ENCODE measurements at places on chromosomes 13 and 19.

- DNase-seq: no peak
Measured at GRCh38 chr19:47550129-47550528, 22.8 kb downstream of the ZNF541 start.

DNA sequence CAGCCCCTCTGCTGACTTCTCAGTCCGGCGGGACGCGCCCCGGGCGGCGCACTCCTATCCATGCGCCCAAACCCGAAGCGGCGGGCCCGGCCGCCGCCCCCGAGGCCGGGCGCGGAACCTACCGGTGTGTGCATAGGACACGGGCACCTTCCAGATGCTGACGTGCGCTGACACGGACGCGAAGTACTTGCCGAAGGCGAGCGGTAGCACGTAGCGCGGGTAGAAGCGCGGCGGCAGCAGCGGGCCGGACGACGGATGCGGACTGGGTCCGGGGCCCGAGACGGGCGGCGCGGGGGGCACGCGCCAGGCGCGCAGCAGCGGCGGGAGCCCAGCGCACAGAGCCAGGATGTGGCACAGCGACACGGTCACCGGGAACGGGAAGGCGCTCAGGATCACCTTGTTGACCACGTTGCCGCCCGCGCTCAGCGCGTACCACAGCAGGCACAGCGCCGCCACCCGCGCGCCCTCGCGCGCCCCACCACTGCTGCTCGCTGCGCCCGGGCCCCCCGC, 338 bp downstream of the SLC35E1 start:
- DNase-seq: no peak

GRCh38 chr13:96661612-96662011, 332.7 kb downstream of the OXGR1 start:
- DNase-seq: no peak

DNA sequence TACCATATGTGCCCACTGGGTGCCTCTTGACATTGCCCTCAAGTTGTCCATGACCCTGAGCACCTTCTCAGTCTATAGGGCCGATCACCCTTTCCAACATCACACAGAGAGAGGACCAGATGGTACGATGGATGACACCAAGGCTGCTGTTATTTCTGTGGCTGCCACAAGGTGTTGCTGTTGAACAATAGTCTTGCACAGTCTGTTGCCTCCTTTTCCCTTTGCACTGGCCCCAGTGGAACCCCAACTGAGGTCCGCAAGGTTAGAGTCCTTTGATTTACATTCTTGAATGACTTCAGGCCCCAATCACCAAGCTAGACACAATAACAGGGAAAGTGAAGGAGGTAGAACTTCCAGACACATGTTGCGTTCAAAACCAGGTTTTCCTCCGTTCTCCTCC, 52.0 kb downstream of the TINCR start:
- DNase-seq: no peak

GRCh38 chr19:42442833-42443232, at the start of gene CXCL17:
Gene CXCL17, minus strand, starts transcription at chr19:42442946. Its CDS starts 114 bp downstream, at chr19:42442832.
- DNase-seq: no peak

DNA sequence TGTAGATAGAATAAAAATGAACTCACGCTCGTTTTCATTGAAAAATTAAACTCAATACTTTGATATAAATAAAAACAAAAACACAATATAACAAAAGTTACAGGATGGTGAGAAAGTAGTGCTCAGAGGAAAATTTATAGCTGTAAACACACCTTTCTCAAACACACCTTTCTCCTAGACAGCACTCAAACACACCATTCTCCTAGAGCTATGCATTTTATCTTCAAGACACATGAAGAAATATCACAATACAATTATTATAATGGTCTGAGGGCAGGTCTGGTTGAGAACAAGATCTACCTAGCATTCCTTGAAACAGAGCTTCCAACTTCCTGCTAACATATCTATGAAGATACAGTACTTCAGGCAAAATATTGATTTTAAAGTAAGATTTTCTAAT, 183.4 kb upstream of the NBEA start:
- DNase-seq: no peak

GRCh38 chr13:28110414-28110813, 10.0 kb upstream of the FLT3 start:
- no peak for DNase-seq

DNA sequence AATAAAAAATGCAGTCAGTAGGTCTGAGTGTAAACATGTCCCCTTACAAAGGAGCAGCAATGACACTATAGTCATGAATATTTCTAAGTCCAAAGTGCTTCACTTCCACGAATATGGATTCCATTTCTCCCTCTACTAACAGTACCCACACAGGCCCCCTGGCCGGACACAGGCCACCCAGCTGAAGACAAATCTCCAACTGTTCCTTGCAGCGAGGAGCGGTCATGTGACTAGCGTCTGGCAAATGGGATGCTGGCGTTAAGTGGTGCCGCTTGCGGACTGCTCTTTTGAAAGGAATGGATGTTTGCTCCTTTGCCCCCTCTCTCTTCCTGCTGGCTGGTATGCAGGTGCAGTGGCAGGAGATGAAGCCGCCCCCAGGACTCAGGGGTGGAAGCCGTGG, 16.2 kb downstream of the PPP1R12C start:
- no peak for DNase-seq

DNA sequence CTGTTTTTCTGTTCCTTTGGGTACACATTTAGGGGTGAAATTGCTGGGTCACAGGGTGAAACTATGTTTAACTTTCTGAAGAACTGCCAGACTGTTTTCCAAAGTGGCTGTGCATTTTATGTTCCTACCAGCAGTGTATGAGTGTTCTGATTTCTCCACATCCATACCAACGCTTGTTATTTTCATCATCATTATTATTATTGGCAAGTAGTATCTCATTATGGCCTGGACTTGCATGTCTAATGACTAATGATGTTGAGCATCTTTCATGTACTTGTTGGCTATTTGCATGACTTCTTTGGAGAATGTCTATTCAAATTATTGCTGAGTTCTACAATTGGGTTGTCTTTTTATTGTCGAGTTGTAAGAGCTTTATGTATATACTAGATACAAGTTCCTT, 321.8 kb upstream of the HTR2A start:
- DNase-seq: no peak

GRCh38 chr13:30607908-30608307, 9.8 kb upstream of the USPL1 start:
- DNase-seq: no peak

GRCh38 chr13:75400775-75401174, 81.2 kb downstream of the TBC1D4 start:
- no peak for DNase-seq

GRCh38 chr13:28658539-28658795, 463 bp upstream of the POMP start:
- DNase-seq: no peak

DNA sequence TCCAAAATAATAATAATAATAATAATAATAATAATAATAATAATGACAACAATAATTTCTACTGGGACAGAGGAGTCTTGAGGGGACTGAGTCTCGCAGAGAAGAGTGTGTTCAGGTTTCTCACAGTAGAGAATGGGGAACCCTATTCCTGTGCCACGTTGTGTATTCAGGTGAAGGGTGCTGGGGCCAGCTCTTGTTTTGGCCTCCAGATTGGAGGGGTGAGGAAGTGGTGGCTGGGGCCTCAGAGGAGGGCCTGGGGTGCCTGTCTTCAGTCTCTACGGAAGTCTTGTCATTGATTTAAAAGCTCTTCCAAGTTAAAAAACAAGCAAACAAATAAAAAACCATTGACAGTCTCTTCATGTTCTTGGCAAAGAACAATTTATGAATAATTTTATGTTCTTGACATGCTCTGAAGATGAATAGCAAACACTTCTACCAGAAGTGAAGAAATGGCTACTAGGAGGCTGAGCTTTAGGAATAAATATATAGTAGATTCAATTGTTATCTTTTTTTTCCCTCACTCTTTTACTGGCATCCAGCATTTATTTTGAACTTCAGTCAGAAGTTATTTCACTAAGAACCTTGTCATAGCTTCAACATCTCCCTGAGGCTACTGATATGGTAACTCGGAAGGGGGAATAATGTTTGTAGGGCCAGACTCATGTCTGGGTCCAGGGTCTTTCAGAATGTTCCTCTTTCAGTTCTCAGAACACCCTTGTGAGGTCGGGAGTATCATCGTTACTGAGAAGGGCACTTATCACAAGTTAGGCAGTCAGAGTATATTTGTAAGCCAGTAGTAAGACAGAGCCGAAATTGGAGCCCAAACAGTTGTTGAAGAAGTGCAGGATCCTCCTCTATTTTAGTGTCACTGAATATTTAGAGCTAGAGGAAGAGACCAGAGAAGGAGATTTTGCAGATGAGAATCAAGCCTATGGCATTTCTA, 13.1 kb downstream of the LRCH1 start:
- no peak for DNase-seq

- no peak for DNase-seq
Measured at GRCh38 chr19:41299046-41299754, 10.8 kb upstream of the CCDC97 start.

DNA sequence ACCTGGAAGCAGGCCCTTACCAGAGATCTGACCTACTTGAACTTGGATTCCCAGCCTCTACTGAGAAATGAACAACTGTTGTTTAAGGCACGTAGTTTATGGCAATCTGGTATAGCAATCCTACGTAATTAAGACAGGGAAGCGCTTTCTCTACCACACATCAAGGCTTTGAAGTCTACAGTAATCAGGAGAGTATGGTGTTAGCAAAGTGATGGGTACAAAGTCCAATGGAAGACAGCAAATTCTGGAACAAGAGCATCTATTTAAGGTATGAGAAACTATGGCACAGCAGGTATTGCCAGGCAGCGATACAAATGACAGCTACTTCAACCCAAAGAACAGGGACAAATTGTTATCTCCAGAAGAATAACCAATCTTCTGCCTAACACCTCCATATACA, 3.1 kb downstream of the ZNF563 start:
- DNase-seq: no peak

DNA sequence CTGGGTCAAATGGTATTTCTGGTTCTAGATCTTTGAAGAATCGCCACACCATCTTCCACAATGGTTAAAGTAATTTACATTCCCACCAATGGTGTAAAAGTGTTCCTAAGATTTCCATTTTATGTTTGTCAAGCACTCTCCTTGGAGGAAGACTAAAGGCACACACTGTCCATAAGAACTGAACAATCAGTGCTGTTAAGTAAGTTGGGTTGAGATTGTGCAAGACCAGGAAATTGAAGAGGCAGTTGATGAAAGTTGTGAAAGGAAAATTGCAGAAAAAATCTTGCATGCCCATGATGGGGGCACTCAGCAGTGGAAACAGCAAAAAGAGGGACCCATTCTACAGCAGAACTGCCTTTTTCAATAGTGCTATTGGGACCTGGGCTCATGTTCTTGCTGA, 323.6 kb downstream of the DLEU7 start:
- no peak for DNase-seq

DNA sequence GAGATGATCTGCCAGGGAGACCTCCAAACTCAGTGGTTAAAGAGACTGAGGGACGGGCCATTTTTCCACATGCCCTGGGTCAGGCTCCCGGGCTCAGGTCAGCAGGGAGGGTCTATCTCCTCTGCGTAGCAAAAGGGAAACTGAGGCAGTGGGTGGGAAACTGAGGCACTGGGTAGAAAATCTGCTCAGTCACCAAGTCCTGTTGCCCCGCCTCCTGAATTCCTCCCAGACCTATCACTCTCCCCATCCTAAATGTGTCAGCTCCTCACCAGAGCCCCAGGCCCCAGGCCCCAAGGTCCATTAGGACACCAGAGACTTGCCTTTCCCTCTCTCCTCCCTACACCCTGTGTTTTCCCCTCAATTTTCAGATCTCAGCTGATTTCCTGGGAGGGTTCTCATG, 2.4 kb downstream of the CD320 start:
- DNase-seq: no peak

- no peak for DNase-seq
Measured at GRCh38 chr13:66266761-66267160, 963.4 kb downstream of the PCDH9 start.

- DNase-seq: no peak
Measured at GRCh38 chr13:46640843-46641242, 87.9 kb downstream of the LRCH1 start.

DNA sequence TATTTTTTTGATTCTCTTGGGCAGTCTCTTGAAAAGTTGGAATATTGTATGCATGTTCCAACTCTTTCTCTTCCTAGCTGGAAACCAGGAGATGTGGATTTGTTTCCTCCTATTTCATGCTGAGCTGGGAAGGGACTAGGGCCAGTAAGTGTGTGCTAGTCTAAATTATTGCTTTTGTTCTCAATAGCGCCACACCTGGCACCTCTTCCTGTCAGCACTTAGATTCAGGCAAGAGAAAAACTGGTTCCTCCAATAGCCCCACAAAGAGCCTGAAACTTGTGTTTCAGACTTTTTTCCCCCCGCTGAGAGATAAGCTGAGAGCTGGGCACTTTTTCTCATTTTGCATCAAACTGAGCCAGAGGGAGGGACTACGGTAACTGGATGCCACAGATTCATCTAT, 353.4 kb downstream of the OLFM4 start:
- no peak for DNase-seq

DNA sequence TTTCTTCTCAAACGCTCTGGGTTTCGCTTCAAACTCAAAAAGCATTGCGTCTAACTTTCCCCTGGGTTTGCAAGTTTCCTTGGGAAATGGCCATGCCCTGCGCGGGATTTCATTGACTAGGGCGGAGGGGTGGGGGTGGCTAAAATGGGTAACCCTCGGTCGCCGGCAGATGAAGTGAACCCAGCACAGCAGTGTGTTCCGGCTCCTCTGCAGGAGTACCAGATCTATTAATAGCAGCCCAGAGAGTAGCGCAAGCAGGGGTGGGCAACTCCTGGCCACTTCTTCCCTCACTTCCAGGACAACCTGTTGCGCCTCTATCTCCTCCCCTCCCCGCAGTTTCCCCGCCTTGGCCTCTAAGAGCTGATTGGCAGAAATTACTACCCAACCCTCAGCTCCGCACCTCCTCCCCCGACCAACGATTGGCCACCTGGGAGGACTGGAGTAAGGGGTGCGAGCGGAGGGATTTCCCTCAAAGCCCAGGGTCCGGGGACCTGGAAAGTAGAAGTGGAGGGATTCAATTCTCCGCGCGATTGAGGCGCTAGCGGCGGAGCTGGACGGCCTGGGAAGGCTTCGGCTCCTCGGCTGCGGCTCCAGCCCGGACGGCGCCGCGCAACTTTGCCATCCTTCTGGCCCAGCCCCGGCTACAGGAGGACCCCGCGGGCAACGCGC, at the start of gene FREM2:
Gene FREM2 (plus strand): TSS at position 501 of the 669 bp plus-strand sequence. CDS start 268 bp downstream, outside the sequence.
- no peak for DNase-seq

DNA sequence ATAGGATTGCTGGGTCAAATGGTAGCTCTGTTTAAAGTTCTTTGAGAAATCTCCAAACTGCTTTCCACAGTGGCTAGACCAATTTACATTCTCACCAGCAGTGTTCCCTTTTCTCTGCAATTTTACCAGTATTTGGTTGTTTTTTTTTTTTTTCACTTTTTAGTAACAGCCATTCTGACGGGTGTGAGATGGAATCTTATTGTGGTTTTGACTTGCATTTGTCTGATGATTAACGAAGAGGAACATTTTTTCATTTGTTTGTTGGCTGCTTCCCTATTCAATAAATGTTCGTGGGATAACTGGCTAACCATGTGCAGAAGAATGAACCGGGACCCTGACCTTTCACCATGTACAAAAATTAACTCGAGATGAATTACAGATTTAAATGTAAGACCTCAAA, 31.2 kb downstream of the CYP4F2 start:
- DNase-seq: no peak

DNA sequence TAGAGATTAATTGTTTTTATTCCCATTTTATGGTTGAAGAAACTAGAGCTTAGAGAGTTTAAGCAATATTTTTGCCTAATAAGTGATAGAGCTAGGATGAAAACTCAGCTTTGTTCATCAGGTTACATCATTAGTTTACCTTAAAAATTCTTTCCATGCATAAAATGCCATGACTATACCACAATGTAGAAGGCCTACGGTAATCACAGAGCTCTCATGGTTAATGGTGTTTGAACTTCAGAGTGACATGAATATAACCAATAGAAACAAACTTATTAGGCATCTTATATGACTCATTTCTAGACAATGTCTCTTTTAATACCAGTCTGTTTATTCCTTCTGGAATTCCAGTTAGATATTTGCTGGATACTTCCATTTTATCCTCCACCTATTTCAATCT, 78.5 kb downstream of the FGF9 start:
- no peak for DNase-seq

Measured in smooth muscle cell of the brain vasculature (primary cell).